NCI-H526 treated with DMSO at 0.1 percent for 48 hours (cell line): ENCODE measurements at places on chromosomes 11 and 22.

- no peak for DNase-seq
Observed at GRCh38 chr11:36215693-36216060, 73.5 kb downstream of the COMMD9 start.

DNA sequence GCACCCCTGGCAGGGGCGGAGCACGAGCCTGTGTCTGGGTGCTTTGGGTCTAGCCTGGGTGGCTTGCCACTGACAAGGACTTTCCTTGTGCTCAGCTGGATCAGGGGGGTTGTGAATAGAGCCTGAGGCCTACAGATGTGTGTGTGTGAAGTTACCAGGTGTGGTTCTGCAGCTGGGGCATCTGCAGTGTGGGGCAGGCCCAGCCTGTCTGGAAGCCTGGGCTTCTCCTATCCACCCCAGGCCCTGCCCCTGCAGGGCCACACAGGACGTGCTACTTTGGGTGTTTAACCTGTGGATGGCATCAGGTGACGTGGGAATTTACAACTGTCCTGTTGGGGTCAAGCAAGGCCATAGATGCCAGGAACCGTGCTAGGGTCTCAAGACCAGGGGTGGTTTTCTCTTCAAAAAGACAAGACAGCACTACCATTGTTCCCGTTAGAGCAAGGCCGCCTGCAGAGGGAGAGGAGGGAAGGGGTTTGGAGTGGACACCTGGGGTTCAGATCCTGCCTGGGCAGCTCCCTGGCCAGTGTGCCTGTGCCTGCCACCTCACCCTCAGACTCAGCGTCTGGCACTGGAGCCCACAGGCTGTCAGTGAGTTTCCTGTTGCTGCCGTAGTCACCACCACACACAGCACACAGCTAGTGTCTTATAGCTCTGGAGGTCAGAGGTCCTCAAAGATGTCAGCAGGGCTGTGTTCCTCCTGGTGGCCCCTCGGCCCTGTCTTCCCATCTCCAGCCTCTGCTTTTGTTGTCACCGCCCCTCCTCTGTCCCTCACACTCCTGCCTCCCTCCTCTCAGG is 31.6 kb downstream of the CTTN start:
- no peak for DNase-seq

DNA sequence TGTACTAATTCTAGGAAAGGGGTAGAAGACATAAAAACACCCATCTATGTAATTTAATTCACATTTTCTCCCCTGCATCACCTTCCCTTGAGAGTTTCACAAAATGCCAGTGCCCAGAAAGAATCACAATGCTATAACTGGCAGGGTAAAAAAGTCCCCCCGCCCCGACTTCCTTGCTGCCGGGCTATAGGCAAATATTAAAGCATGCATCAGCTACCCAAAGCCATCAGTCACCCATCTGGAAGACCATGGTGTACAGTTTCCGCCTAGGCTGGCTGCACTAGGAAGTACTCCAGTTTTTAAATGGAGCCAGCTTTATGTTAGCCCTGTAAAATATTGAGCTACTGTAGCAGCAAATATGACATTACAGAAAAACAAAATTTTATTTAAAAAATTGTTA is 67.8 kb downstream of the ST14 start:
- DNase-seq, result peak; percentile 24

DNA sequence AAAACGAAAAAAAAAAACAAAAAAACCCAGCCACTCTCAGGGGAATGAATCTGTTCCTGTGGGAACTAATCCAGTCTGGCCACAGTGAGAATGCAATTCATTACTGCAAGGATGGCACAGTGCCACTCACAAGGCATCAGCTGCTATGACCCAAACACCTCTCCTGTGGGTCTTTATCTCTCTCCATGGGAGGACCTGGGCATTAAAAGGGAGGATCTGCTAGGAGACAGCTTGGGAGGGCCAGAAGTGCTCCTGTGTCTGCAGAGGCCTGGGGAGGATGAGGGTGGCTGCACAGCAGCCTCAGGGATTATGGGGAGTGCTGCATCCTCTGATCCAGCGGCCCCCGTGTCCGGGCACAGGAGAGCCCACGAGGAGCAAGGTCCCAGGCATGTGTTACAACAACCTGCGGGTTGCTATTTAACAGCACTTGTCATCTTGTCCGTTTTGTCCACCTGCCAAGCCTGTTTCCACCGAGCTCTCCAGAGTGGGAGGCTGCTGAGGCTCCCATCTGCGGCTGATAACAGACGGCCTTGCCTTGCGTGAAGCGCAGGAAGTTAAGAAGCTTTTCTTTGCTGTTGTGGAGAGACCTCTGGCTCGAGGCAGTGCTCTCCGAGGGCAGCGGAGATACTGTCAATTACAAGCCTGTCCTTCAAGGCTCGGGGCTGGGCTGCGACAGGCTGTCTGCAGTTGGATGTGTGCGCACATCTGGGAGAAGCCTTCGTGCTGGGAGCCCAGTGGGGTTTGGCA is 97.7 kb downstream of the NXPE2 start:
- no peak for DNase-seq

DNA sequence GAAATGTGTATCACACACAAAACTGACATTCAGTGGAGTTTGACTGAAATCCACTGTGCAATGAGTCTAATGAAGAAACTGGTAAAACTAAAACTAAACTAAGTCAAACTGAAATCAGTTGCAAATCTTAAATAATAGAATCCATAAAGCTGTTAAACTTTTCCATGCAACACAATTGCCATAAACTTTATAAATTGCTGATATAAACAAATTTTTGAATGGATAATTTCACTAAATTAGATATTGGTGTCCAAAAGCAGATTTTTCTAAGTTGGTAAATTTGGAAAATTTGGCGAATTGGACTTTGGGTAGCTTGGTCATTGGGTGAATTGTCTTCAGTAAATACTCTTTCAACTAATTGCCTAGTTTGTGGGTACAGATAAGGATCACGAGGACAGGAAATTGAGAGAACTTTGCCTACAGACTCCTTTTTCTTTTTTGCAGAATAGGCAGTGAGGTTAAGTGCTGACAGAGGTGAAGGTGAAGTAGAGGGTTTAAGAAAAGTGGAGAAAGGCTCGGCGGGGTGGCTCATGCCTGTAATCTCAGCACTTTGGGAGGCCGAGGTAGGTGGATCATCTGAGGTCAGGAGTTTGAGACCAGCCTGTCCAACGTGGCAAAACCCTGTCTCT is 12.8 kb downstream of the MRPL17 start:
- DNase-seq, result no peak

GRCh38 chr11:47508240-47508957 is 44.5 kb downstream of the CELF1 start:
- no peak for DNase-seq

DNA sequence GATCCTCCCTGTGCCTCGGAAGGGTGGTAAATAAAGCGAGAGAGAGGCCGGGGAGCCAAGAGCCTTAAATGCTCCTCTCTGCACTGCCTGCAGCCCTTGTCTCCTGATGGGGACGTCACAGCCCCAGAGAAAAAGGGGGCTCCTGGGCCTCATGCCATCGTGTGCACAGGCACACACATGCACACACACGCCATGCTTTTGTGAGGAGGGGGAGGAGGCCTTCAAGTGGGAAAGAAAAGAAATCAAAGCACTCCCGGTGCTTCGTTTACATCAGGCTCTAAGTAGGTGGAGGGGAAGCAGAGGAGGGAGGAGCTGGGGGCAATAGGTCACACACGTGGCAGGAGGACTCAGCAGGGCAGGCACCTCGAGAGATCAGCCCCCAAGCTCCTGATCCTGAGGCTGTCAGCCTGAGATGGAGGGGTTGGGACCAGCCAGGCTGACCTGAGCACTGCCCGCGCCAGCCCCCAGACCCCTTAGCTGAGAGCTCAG is 68.2 kb upstream of the NECTIN1 start:
- no peak for DNase-seq

GRCh38 chr22:31652911-31653684 is 8.9 kb downstream of the PISD start:
- DNase-seq, result peak; percentile 72

- no peak for DNase-seq
Observed at GRCh38 chr11:131809203-131809918, 438.9 kb downstream of the NTM start.

GRCh38 chr11:121930004-121930965 is 185.7 kb downstream of the BLID start:
- peak; percentile 78 for DNase-seq

GRCh38 chr11:134030853-134031252 is 38.0 kb upstream of the JAM3 start:
- no peak for DNase-seq

- peak; percentile 27 for DNase-seq
Observed at GRCh38 chr11:64894070-64894811, 15.8 kb upstream of the EHD1 start.

DNA sequence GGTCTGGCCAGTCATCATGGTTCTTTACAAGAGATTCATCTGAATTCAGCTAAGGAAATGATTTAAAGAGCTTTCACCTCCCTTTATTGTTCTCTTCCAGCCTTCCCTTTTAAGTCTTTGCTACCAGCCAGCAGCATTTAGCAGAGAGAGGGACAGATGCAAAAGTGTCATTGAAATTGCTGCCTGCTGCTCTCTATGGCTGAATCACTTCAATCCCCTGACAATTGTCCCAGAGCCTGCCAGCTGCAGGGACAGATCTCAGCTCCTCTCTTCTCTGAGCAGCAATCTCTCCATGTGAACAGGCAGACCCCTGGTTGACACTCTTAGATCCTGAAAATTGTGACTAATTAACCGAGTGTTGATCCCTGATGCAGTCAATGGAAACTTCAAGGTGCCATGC is 816.9 kb upstream of the CCDC90B start:
- DNase-seq, result no peak

GRCh38 chr11:36929401-36929800 is 331.4 kb upstream of the RAG2 start:
- DNase-seq, result no peak
